Activated T-helper 1 cell treated with anti-CD3 and anti-CD28 coated beads, Interleukin-2, amount 50 U/mL, for 16 hours (primary cell): ENCODE measurements at places on chromosomes 5 and 9.

GRCh38 chr9:132005899-132006298 is 73.8 kb downstream of the MED27 start:
- no peak for DNase-seq

DNA sequence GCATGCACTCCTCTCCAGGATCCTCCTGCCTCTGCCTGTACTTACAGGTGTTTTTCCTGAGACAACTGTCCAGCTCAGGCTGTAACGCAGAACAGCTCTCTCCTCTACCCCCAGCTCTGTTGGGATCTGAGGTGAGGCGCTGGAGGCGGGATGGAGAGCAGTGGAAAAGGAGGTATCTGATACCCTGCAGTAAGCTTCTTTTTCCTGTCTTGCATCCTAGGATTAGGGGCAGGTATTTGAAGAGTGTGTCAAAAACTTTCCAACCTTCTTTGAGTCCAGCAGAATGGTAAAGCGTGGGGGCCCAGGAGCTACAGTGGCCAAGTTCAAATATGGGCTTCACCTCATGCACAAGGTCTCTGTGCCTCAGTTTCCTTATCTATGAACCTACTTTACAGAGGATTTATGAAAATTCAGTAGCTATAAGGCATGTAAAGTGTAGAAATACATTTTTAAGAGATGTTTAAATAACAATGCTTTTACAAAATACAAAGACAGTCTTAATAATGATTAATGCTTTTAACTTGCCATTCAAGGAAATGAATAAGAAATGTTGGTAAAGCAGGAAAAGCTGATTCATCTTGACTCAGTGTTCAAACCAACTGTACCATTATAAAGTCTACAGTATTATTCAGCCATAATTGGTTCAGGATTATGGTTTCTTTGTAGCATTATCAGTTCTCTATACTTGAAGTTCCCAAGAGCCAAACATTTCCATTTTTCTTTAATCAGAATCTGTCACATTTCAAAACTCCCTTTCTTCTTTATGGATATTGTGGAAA is 26.1 kb downstream of the MAP1B start:
- DNase-seq, result no peak

GRCh38 chr5:107496466-107496865 is 174.3 kb downstream of the EFNA5 start:
- no peak for DNase-seq

- DNase-seq, result peak; percentile 23
Measured at GRCh38 chr9:135701959-135702721, at the start of gene KCNT1. TSS of gene KCNT1 (plus strand) at chr9:135702185. CDS start at chr9:135702259, 74 bp downstream.

GRCh38 chr9:28758341-28758740 is 1185.1 kb upstream of the C9orf72 start:
- DNase-seq, result no peak

DNA sequence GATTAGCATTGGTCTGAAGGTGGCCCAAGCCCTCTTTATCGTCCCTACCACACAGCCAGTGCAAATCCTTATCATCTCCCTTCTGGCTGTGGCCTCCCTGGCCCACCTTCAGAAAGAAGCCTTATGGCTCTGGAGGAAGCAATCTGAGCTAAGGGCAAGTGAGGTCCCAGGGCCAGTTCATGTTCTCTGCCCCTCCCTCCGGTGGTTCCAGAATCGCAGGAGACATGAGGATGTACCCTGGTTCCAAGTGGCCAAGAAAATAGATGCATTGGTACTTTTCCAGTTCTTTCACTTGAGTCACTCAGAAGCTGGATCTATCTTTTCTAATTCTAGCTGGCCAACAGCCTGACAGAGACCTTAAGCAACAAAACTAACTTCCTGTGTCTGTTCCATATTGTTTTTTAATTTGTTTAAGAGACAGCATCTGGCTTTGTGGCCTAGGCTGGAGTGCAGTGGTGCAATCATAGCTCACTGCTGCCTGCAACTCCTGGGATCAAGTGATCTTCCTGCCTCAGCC is 60.7 kb downstream of the LHFPL2 start:
- no peak for DNase-seq
